Posterior vena cava (tissue), 2 donors: ENCODE measurements at places on chromosomes 4 and X. TPM values are rescaled to one million over a fixed set of nuclear protein-coding genes. Genes with fewer than 3 reads are reported as not detected.

GLRA3 gene
- not detected for total RNA-seq

CFAP99 gene
- total RNA-seq, result not detected

HEPH gene
- total RNA-seq, result 54.0 TPM

PSAPL1 gene
- total RNA-seq, result not detected

TCEAL6 gene
- not detected for total RNA-seq

GRIA3 gene
- total RNA-seq, result 15.2 TPM

PRPS1 gene
- 32.7 TPM for total RNA-seq

TMPRSS11F gene
- not detected for total RNA-seq

TMEM271 gene
- total RNA-seq, result not detected

SPANXA2 gene
- not detected for total RNA-seq

MTTP gene
- total RNA-seq, result not detected
